ENCODE measurements at places on chromosomes 5 and 9.

- DNase-seq = no peak
Measured at GRCh38 chr9:112495614-112496013, 9.0 kb downstream of the KIAA1958 start.

- no peak for DNase-seq
Measured at GRCh38 chr9:131995382-131995781, 84.3 kb downstream of the MED27 start.

GRCh38 chr5:57207681-57208080 is 33.8 kb downstream of the GPBP1 start:
- no peak for DNase-seq

GRCh38 chr9:27719711-27720110 is 146.4 kb upstream of the C9orf72 start:
- DNase-seq = no peak

DNA sequence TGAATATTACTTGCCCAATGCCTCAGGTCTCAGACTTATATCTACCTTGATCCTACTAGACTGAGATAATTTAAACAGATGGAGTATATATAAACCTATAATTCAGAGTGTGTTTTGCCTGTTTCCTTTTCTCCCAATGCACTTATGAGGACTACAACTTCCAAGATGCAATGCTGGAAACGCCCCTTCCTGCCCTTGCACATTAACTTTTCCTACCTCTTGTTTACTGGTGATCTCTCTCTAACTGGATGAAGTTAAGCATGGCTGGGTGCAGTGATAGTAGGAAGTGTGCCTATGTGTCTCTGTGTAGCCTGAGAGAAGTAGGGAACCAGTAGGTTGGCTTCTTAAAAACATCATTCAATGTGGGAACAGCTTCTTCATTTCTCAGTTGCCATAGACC is 115.2 kb downstream of the SVEP1 start:
- DNase-seq = no peak

DNA sequence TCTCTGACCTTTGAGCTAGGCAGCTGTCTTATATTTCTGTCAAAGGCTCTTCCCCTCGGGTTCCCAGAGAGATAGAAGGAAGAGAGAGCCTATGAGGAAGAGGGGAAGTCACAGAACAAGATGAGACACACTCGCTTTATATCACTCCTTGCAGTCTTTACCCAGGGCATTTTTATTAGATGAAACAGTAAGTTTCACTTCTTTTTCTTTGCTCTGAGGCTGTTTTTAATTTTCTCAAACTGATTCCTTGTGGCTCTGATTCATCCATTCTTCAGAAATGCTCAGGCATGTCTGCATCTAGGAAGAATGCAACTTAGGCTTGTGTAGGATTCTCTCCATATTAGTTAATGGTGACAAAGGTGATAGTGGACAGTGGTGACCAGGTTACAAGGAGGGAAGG is 132.9 kb upstream of the CHD1 start:
- DNase-seq = no peak

GRCh38 chr5:65262096-65262495 is 219.6 kb downstream of the ADAMTS6 start:
- DNase-seq = no peak
